ENCODE measurements at places on chromosomes 16 and 17.

DNA sequence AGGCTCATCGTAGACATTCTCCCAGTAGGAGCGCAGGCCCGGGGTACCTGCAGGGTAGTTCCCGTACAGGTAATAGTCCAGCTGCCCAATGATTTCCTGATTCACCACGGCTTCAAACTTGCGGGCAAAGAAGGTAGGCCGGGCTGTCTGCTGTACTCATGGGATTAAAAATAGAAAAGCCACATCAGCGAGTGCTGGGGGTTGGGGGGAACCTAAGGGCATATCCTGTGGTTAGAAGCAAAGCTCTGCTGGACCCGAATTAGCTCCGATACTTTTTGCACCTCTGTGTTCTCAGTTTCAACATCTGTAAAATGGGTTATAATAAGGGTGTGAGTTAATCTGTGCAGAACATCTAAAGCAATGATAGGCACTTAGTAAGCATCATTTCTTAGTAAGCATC lies 336.2 kb downstream of the XYLT1 start:
- DNase-seq, result no peak

GRCh38 chr16:74224828-74225612 lies 71.6 kb upstream of the PSMD7 start:
- DNase-seq, result no peak

DNA sequence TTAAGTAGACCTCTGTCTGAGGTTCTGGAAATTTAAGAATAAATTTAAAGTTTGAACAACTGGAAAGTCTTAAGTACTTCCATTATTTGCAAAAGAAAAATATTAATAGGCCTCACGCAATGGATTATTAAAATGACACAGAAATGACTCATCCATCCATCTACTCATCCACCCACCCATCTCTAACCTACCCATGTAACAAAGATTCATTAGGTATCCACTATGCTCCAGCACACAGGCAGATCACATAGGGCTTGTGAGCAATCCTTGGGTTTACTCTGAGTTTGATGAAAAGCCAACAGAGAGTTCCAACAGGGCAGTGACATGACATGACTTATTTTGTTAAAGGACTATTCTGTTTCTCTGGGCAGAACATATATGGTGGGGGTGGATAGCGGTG lies 93.3 kb downstream of the HELZ start:
- no peak for DNase-seq

GRCh38 chr17:78226055-78226758 lies 5.2 kb upstream of the TMEM235 start:
- DNase-seq, result no peak

- DNase-seq, result no peak
These were observed 11.8 kb downstream of the PLCG2 start for GRCh38 chr16:81790830-81791435.

GRCh38 chr16:51290442-51291285 lies 139.6 kb upstream of the SALL1 start:
- DNase-seq, result no peak

- DNase-seq, result no peak
These were observed 8.8 kb downstream of the FAAP100 start for GRCh38 chr17:81543339-81543675.

GRCh38 chr16:86103320-86103719 lies 204.4 kb downstream of the IRF8 start:
- DNase-seq, result no peak

GRCh38 chr16:66286527-66286926 lies 80.0 kb upstream of the CDH5 start:
- DNase-seq, result no peak

DNA sequence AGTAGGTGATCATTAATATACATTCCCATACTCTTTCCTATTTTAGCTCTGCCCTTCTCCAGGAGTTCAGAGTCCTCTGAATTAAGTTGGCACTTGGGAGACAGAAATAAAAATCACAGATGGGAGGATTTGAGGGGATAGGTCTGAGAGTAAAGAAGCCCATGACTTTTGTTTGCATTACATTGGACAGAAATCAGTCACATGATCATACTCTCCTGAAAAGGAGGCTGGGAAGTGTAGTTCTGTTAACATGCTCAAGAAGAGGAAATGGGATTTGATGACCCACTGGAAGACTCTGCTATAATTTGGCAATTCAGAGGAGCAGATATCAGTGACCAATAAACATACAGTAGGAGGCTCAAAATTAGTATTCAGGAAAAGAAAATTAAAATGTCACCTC lies 674.9 kb upstream of the C16orf82 start:
- DNase-seq, result no peak

DNA sequence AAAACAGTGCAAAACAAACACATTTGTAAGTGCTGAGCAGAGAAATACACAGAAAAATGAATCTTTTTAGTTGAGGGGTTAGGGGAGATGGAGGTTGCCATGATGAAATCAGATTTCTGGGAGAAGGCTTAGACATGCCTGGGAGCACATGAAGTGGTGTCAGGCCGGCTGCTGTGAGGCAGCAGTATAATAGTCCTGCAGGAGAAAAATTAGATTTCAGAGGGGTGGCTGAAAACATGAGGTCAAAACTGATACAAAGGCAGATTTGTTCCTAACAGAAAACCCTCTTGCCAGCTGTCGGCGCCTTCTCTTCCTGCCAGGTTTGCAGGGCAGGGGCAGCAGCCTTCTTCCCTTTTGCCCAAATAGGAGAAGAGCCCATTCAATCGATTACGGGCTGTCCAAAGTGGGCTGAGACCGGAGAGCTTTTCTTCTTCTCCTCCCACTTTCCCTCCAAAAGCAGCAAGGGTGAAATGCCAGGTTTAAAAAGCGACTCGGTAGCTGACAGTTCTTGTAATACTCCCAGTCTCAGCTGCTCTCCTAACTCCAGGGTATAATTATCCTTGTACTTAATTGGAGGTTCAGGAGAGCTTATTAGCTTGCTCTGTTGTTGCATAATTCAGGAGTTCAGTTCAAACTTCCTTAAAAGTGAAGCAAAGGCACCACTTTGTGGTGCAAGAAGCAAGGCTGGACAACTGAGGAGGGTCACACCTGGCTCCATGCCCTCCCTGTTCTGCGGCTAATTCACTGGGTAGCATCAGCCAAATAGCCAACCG lies 80.0 kb downstream of the PCTP start:
- DNase-seq, result no peak

GRCh38 chr17:32689348-32689747 lies 187.6 kb downstream of the MYO1D start:
- no peak for DNase-seq

- no peak for DNase-seq
These were observed 35.4 kb downstream of the ARSG start for GRCh38 chr17:68326681-68327080.

GRCh38 chr16:27123795-27124409 lies 57.2 kb downstream of the C16orf82 start:
- DNase-seq, result no peak

DNA sequence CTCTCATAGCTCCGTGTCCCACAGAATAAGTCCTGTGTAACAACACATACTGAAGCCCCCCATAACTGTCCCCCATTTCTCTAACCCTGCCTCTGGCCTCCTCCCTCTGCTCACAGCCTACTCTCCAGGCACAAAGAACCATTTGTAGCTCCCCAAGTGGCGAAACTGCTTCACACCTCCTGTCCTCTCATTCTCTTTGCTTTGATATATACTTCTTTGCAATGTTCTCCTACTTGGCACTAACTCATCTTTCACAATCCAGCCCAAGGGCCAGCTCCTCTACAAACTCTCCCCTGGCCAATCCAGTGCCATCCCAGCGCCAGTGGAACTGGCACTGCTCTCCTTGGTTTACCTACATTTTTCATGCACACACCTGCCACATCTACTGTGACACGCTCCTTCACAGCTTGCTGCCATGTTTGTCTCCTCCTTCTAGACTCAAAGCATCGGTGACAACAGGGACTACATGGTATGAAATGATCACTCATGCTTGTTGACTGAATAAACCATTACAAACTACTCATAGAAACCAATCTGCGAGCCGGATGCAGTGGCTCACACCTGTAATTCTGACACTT lies 12.8 kb downstream of the CYTH1 start:
- no peak for DNase-seq

DNA sequence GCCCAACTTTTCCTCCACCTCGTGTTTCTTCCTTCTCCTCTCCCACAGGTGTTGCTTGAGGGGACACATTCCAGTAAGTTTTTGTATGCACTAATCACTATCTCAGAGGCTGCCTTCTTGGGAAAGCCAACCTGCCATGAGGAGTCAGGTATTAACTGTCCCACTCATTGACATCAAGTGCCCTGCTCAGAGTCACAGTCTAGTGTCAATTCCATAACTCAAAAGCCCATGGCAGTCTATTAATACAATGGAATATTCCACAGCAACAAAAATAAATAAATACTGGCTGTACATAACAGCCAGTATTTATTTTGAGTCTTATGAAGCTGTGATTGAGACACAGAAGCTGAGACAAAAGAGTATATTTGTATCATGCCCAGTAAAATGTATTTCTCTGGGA lies 26.1 kb upstream of the KIF2B start:
- no peak for DNase-seq

DNA sequence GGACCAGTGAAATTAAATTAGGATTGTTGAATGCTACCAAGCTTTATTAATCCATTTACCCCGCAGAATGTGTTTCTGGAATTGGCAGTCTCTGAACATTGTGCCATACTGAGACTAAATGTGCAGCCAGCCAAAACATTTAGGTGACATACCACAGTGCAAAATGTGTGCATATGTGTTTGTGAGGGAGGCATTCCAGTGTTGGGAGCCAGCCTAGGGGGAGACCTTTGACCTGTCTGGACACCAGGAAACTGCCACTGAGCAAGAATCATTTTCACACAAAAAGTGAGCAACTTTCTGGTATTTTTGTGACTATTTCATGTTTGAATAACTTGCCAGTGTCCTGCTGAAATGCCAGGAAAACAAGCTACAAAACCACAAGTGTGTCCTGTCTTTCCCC lies 64.7 kb upstream of the SLC12A3 start:
- DNase-seq, result no peak

DNA sequence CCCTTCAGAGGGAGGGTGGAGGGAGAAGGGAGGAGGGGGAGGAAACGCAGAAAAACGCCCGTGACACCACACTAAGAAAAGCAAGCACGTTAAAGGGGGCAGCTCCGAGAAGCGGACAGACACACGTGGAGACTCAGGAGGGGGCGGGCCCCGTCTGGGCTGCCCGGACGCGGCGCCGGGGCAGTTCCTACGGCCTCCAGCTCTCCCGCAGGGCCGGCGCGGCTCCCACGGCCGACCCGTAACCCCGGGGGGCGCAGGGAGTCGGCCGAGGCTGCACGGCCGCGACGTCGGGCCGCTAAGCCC lies 362 bp downstream of the KLHDC4 start:
- DNase-seq, result peak; percentile 33

DNA sequence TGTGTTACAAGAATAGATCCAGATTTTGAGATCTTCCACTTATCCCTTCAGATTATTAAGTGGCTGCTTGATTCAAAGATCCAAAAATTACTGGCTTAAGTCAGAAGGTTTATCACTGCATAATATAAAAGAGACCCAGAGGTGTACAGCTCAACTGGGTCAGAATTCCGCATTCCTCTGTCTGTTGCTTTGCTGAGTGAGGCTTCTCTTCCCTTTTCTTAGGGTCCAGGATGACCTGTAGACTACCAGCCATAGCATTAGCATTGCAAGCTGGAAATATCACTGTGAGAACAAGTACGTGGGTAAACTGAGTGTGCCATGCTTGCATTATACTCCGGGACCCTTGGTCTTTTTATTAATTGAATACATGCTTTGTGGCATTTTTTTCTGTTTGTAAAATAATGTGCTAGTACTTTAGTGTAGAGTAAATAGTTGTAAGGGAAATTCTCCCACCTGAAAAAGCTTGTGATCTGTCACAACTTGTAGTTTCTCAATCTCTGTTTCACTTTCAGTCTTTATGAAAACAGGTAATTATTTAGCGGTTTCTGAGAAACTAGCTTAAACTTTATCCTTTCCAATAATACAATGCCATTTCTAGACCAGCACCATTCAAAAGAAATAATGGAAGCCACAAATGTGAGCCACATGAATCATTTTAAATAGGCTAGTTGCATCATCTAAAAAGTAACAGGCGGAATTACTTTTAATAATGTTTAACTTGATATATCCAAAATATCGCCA lies 61.6 kb downstream of the TNRC6C start:
- DNase-seq, result no peak

GRCh38 chr17:34758718-34759117 lies 179.3 kb downstream of the TMEM132E start:
- DNase-seq, result no peak

DNA sequence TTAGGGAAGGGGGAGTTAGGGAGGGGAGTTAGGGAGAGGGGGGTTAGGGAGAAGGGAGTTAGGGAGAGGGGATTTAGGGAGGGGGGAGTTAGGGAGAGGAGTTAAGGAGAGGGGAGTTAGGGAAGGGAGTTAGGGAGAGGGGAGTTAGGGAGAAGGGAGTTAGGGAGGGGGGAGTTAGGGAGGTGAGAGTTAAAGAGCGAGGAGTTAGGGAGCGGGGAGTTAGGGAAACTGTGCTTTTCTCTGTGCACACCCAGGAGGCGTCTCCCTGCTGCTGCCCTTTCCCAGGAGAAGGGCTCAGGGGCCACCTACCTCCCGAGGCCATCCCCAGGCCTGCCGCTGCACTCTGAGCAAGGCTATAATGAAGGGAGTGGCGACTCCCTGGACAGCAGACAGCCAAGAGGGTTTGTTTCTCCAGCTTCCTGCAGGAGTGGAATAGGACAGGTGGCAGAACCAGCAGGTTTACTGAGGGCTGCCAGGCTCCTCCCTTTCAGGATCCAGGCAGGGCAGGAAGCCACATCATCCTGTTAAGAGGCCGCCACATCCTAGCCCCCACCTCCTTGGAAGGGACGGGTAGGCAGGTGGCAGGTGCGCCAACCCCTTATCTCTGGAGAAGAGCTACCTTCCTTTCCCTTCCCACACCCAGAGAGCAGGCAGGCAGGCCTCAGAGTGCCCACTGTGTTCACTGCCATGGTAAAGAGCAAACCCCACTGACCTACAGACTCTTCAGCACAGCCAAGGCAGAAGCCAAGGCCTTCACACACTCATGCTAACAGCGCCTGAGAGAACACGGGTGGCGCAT lies 4.3 kb downstream of the CANT1 start:
- no peak for DNase-seq

GRCh38 chr17:63649813-63650212 lies 27.6 kb downstream of the MAP3K3 start:
- DNase-seq, result no peak

GRCh38 chr17:35731239-35731916 lies at the start of gene RASL10B:
RASL10B (plus strand) TSS chr17:35731639; CDS start chr17:35735185, 3,546 bp downstream.
- peak; percentile 67 for DNase-seq

DNA sequence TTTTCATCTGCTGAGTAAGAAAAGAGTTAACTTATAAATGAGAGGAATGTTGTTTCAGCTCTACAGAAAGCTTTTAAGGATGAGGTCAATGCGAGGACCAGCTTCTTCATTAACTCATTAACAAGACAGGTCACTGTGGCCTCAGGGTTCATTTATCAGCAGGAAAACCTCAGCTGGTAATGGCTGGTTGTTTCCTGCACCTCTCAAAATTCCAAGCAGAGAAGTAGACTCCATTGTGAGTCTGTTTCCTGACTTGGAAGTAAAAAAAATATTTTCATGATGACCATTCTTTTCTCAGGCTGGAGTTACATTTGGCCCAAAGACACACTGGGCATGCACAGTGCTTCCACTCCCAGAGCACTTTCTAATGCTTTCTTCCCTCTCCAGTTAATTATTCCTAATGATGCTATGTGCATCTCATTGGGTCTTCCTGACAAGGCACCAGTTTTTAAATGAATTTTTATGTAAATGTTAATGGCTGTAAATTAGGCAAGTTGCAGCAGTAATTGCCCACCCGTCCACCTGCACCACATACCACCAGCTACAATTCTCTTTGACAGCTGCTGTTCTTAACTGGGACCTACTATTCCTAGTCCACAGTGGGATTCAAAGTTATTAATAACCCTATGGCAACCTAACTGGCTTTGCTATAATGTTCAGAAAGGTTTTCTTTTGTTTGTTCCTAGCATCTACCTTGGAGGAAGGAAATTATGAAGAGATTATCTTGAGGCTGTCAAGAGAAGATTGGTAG lies 89.5 kb upstream of the BCAR1 start:
- no peak for DNase-seq

All from stimulated activated CD4-positive, alpha-beta T cell treated with anti-CD3 and anti-CD28 coated beads, Interleukin-2, amount 100 ng/mL, for 24 hours (primary cell).